ENCODE measurements at places on chromosomes 2 and 18.

GRCh38 chr2:241114836-241115235, 12.7 kb upstream of the MTERF4 start:
- DNase-seq, result no peak

DNA sequence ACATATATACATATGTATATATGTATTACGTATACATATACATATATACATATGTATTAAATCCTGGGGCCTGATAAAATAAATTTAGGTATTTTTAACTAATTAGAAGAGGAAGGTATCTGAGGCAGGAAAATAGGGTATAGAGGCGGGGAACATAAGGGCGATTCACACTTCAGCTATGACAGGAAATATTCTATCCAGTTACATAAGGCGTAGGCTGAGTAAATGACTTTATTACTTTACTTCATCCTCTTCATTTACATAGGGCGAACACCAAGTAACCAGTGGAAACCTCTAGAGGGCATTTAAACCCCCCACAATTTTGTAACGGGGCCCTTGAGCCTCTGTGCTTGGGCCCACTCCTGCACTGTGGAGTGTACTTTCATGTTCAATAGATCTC, 167.5 kb downstream of the SOCS6 start:
- DNase-seq, result no peak

DNA sequence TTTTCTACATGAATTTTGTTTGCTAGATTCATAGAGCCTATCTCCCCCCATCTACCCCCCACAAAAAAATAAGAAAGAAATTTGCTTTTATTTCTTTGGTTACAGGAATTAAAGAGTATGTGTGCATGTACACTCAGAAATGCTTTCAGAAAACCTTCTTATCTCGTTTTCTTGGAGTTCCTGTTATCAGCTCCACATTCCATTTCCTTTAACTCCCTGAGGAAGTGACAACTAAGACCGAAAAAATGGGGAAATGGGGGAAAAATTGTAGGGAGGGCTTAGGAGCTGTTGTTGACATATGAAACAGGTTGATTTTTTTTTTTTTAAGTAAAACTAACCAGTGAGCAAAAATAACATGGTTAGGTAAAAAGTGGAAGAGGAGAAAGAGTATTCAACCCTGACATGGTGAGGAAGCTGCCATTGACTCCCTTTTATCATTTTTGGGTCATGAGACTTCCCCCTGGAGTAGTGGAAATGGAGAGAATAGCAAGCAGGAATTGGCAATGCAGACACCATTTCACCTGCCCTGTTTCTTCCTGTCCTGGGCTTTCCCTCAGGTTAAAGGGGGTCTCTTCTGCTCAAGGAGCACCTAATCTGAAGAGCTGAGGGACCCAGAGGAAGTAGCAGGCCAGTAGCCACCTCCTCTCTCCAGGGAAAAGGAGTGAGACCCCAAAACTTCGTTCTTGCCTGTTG, 93.5 kb downstream of the OSBPL6 start:
- DNase-seq, result no peak

DNA sequence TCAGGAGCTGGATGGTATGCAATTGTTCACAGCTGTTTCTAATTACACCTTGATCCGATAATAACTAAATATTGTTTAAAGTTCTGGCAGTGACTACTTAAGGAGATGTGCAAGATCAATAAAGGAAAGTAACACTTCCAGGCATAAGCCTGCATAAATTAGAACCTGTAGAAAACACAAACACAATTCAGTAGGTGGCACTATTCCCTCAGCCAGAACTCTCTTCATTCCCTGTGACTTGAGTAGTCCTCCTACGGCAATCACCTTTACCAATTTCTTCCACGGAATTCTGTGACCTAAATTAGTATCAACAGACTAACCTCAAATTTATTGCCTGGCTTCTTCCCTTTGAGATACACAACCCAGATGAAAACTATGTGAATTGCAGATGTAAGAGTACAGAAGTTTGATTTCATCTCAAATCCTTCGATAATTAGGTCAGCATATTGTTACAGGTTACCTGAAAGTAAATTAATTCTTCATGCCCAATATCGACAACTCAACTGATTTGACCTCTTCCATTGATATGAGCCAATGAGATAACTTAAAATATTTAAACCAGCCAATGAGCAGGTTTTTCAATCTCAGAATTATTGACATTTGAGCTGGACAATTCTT, 137.8 kb downstream of the PID1 start:
- DNase-seq, result no peak

All from activated T-helper 9 cell treated with anti-CD3 and anti-CD28 coated beads, Interleukin-2, amount 50 U/mL, for 16 hours (primary cell).